ENCODE measurements at places on chromosomes 5 and 9. TPM values are rescaled to one million over a fixed set of nuclear protein-coding genes. Genes with fewer than 3 reads are reported as not detected.

DNA sequence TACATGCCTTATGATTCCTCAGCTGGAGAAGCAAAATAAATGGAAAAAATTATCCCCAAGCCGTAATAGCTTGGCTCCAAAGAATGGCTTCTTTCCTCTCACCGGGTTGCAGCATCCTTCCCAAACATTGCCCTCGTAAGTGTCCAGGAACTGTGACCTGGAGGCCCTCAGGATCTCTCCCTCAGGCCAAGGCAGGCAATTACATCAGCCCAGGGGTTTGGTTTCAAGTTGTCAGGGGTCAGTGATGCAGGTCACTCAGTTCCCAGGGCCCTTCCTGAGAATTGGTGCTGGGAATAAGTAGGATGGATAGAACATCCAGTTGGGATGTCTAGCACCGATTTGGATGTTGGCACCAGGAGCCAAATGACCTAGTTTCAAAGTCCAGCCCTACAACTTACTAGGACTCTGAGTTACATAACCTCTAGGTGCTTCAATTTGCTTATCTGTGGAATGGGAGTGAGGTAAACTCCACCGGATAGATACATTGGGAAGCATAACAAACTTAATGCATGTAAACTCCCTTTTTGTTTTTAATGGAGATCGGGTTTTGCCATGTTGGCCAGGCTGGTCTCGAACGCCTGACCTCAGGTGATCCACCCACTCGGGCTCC lies 133.5 kb upstream of the DAP start:
- no peaks in the 10 kb centered on the region for H3K36me3 ChIP-seq
- H3K27me3 ChIP-seq = no peaks in the 10 kb centered on the region
- no peak for DNase-seq
- H3K4me1 ChIP-seq = no peaks in the 10 kb centered on the region

GRCh38 chr9:15357050-15357653 lies 50.1 kb upstream of the TTC39B start:
- H3K27me3 ChIP-seq = no peaks in the 10 kb centered on the region
- DNase-seq = no peak
- H3K27ac ChIP-seq = no peak overlapping the region
- no peaks in the 10 kb centered on the region for H3K4me1 ChIP-seq
- H3K36me3 ChIP-seq = no peaks in the 10 kb centered on the region

- H3K36me3 ChIP-seq = no peaks in the 10 kb centered on the region
- no peak overlapping the region for H3K27ac ChIP-seq
- H3K4me1 ChIP-seq = no peaks in the 10 kb centered on the region
- no peak for DNase-seq
- H3K27me3 ChIP-seq = no peaks in the 10 kb centered on the region
Measured at GRCh38 chr9:100441911-100442361, 15.0 kb downstream of the MSANTD3 start.

- H3K4me3 ChIP-seq = no peak overlapping the region
- no peaks in the 10 kb centered on the region for H3K4me1 ChIP-seq
Measured at GRCh38 chr9:112891521-112891920, 845 bp upstream of the SLC46A2 start.

The PCDHB15 gene
- 1.8 TPM for polyA plus RNA-seq
